Right lobe of liver (tissue), 6 donors: ENCODE measurements at places on chromosomes 6 and 20.
A peak's percentile ranks its signal among the peaks of the same experiment; 100 is the strongest.

DNA sequence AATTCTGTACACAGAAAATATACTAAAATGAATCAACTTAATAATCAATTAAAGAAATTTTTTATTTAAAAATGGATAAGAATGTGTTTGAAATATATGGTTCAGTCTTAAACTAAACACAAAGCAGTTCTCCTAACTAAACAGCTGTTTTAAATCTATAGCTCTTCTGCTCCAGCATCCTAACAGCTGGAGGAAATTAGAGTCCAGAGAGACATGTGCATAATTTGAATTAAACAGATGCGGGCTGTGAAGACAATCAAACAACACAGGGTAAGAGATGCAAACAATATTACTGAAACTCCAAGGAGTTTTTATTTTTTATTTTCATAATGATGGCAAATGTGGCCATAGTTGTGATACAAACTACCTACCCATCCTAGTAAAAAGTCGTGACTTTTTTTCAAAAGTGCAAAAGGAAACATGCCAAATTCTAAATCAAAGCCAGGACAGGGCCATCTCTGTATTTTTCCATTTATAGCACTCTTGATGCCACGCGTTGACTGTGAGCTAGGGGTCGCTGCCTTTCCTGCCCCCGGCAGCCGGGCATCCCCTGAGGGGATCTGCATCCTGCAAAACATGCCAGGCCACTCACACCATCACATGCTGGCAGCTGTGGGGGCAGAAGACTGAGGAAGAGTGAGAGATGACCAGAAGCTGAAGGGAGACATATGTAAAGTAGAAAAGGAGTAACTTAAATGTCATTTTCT lies 310.6 kb downstream of the PRKN start:
- no peak overlapping the region for H3K27ac ChIP-seq
- no peaks in the 10 kb centered on the region for H3K36me3 ChIP-seq
- H3K4me1 ChIP-seq, result no peaks in the 10 kb centered on the region
- no peak overlapping the region for H3K4me3 ChIP-seq
- DNase-seq, result no peak

GRCh38 chr6:105509506-105510331 lies 106.8 kb upstream of the PREP start:
- H3K36me3 ChIP-seq, result no peaks in the 10 kb centered on the region
- no peak overlapping the region for H3K27ac ChIP-seq
- DNase-seq, result no peak
- H3K4me3 ChIP-seq, result no peak overlapping the region
- H3K4me1 ChIP-seq, result no peaks in the 10 kb centered on the region
- no peaks in the 10 kb centered on the region for H3K27me3 ChIP-seq

GRCh38 chr6:132961122-132961521 lies 146.8 kb downstream of the RPS12 start:
- H3K27me3 ChIP-seq, result peaks cover 7% of the 10 kb centered on the region
- H3K4me3 ChIP-seq, result no peak overlapping the region
- no peak for DNase-seq
- no peaks in the 10 kb centered on the region for H3K36me3 ChIP-seq
- no peak overlapping the region for H3K27ac ChIP-seq
- H3K4me1 ChIP-seq, result no peaks in the 10 kb centered on the region

- no peak for DNase-seq
- no peak overlapping the region for H3K4me3 ChIP-seq
- H3K27me3 ChIP-seq, result no peaks in the 10 kb centered on the region
- H3K4me1 ChIP-seq, result peaks cover 3% of the 10 kb centered on the region
- peak overlapping the region; percentile 85 for H3K27ac ChIP-seq
These were observed 8.5 kb downstream of the STAU1 start for GRCh38 chr20:49179368-49180277.

DNA sequence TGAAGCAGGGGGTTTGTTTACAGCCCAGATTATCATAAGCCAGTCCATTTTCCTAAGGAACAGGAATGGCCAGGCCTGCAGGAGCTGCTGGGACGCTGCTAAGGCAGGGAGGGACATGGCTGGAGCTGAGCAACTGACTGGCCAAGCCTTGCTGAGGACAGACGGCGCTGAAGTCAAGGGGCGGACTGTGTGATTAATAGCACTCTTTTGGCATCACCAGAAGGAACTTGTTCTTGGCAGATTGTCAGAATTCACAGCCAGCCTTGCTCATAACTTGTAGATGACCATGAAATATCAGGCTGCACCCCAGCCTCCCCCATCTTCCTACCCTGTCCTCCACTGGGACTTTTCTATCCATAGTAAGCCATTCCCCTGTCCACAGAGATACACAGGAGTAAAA lies 218.8 kb upstream of the RNF24 start:
- H3K27ac ChIP-seq, result no peak overlapping the region
- no peak overlapping the region for H3K4me3 ChIP-seq
- H3K36me3 ChIP-seq, result no peaks in the 10 kb centered on the region
- H3K4me1 ChIP-seq, result no peaks in the 10 kb centered on the region
- no peak for DNase-seq

GRCh38 chr6:100342830-100343229 lies 121.9 kb downstream of the SIM1 start:
- H3K27ac ChIP-seq, result no peak overlapping the region
- H3K4me1 ChIP-seq, result no peaks in the 10 kb centered on the region
- H3K4me3 ChIP-seq, result no peak overlapping the region
- no peaks in the 10 kb centered on the region for H3K27me3 ChIP-seq
- DNase-seq, result no peak

- no peaks in the 10 kb centered on the region for H3K36me3 ChIP-seq
- no peaks in the 10 kb centered on the region for H3K4me1 ChIP-seq
- H3K27me3 ChIP-seq, result no peaks in the 10 kb centered on the region
- H3K4me3 ChIP-seq, result no peak overlapping the region
- H3K27ac ChIP-seq, result no peak overlapping the region
These were observed 70.7 kb downstream of the SOBP start for GRCh38 chr6:107560657-107561056.

- peak; percentile 73 for DNase-seq
- H3K36me3 ChIP-seq, result no peaks in the 10 kb centered on the region
- no peaks in the 10 kb centered on the region for H3K27me3 ChIP-seq
- no peak overlapping the region for H3K4me3 ChIP-seq
- H3K4me1 ChIP-seq, result no peaks in the 10 kb centered on the region
These were observed 625.4 kb downstream of the QKI start for GRCh38 chr6:164039954-164040375.

DNA sequence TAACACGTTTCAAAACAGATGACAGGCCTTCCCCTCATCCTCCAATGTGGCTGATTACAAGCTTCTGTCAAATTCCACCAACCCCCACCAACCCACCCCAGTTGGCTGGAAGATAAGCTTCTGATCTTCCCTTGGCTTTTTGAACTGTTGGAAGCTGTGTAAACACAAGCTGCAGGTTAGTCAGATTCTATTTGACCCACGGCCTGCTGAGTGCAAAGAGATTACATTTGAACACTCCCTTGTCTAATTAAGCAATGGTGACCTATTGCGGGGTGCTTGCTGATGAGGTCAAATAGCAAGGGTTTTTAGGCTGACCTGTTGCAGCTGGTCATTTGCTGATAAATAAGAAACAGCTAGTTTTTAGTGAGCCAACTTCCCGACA lies 379.7 kb downstream of the BMP2 start:
- H3K27me3 ChIP-seq, result no peaks in the 10 kb centered on the region
- peaks cover 15% of the 10 kb centered on the region for H3K4me1 ChIP-seq
- peak; percentile 46 for DNase-seq
- H3K36me3 ChIP-seq, result no peaks in the 10 kb centered on the region

DNA sequence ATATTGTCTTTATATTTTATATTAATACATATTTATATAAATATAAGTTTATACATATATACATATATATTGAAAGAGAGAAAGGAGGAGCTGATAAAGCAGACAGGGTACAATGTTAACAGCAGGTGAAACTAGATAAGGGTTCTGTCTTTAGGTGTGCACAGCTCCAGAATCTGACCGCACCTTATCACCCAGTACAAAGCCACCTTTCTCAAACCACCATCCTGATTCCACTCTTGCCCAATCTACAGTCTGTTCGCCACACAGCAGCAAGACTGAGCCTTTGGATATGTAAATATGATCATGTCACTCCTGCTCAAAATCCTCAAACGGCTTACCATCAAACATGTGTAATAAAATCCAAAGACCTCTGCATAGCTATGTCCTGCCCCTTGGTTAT lies 34.7 kb upstream of the ASCC3 start:
- no peak overlapping the region for H3K27ac ChIP-seq
- no peaks in the 10 kb centered on the region for H3K36me3 ChIP-seq
- H3K4me1 ChIP-seq, result no peaks in the 10 kb centered on the region
- no peak for DNase-seq
- H3K27me3 ChIP-seq, result no peaks in the 10 kb centered on the region

GRCh38 chr6:117947234-117947633 lies 40.2 kb downstream of the SLC35F1 start:
- H3K4me3 ChIP-seq, result no peak overlapping the region
- no peaks in the 10 kb centered on the region for H3K4me1 ChIP-seq
- H3K27me3 ChIP-seq, result no peaks in the 10 kb centered on the region
- no peak for DNase-seq

- no peak overlapping the region for H3K4me3 ChIP-seq
- no peak overlapping the region for H3K27ac ChIP-seq
- no peaks in the 10 kb centered on the region for H3K36me3 ChIP-seq
- H3K27me3 ChIP-seq, result no peaks in the 10 kb centered on the region
- no peaks in the 10 kb centered on the region for H3K4me1 ChIP-seq
These were observed 127.3 kb upstream of the MTHFD1L start for GRCh38 chr6:150738092-150738629.

DNA sequence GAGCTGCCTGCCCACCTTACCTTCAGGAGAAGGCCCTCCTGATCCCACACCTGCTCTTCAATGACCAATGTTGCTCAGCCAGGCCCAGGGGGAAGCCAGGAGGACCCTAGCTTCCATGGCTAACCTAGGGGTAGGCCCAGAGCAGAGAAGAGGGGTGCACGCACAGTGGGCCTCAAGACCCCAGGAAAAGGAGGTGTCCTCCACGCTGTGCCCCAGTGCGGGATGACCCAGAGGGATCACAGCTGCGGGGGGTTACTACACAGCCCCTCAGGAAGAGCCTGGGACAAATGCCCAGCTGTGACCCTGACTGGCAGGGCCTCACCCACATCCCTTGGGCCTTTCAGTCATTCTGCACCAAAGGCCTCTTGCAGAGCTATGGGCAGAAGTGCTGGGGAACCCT lies 31.6 kb upstream of the APMAP start:
- peak; percentile 34 for DNase-seq
- no peak overlapping the region for H3K4me3 ChIP-seq
- no peaks in the 10 kb centered on the region for H3K27me3 ChIP-seq
- H3K27ac ChIP-seq, result no peak overlapping the region

- H3K4me3 ChIP-seq, result no peak overlapping the region
- H3K36me3 ChIP-seq, result no peaks in the 10 kb centered on the region
- DNase-seq, result no peak
- H3K4me1 ChIP-seq, result no peaks in the 10 kb centered on the region
These were observed 224.9 kb upstream of the OPRM1 start for GRCh38 chr6:153814136-153814535.

DNA sequence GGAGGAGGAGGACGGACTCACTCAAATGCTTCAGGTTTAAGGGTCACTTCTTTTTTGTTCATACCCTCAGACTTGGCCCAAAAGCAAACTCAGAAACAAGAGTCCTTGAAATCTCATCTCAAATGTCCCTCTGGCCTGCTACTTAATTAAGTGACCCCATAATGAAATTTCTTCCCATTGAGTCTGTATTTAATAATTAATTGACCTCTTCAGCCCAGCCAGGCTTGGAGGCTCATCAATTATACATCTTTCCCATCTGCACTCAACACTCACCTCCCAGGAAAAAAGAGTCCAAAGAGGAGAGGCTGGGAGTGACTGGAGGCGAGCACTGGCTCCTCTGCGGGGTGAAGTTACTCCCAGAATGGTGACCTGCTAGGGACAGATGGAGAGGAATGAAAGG lies 90.5 kb upstream of the EYA2 start:
- H3K27me3 ChIP-seq, result no peaks in the 10 kb centered on the region
- no peaks in the 10 kb centered on the region for H3K36me3 ChIP-seq
- no peak overlapping the region for H3K4me3 ChIP-seq
- no peaks in the 10 kb centered on the region for H3K4me1 ChIP-seq
- DNase-seq, result no peak
- H3K27ac ChIP-seq, result no peak overlapping the region

- no peaks in the 10 kb centered on the region for H3K4me1 ChIP-seq
- DNase-seq, result no peak
- no peak overlapping the region for H3K4me3 ChIP-seq
- no peaks in the 10 kb centered on the region for H3K27me3 ChIP-seq
- no peaks in the 10 kb centered on the region for H3K36me3 ChIP-seq
These were observed 198.5 kb upstream of the HEY2 start for GRCh38 chr6:125550892-125551291.

- no peaks in the 10 kb centered on the region for H3K4me1 ChIP-seq
- no peak for DNase-seq
- no peak overlapping the region for H3K27ac ChIP-seq
- H3K27me3 ChIP-seq, result peaks cover 25% of the 10 kb centered on the region
- H3K36me3 ChIP-seq, result no peaks in the 10 kb centered on the region
- no peak overlapping the region for H3K4me3 ChIP-seq
These were observed 31.7 kb downstream of the IL20RA start for GRCh38 chr6:137013031-137013430.

DNA sequence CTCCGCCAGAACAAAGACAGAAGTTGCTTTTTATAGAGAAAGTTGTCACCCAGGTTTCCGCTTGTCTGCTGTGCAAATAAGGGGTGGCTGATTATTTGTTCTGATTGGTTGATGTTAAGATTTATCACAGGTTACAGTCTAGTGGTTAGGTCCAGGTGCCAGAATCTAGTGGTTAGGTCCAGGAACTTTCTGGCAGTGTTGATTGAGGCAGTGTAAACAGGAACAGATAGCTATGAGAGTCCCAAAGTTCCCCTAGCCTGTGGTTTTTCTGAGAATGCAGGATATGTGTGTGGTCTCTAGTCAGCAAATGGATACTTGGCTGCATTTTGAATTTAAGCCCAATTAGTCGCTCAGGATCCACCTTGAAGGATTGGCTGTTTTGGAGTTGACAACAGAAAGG lies 148.0 kb downstream of the TMEM200A start:
- H3K36me3 ChIP-seq, result no peaks in the 10 kb centered on the region
- no peak overlapping the region for H3K4me3 ChIP-seq
- no peak overlapping the region for H3K27ac ChIP-seq
- H3K4me1 ChIP-seq, result no peaks in the 10 kb centered on the region
- H3K27me3 ChIP-seq, result no peaks in the 10 kb centered on the region
- no peak for DNase-seq

- H3K4me1 ChIP-seq, result no peaks in the 10 kb centered on the region
- H3K4me3 ChIP-seq, result no peak overlapping the region
- no peak overlapping the region for H3K27ac ChIP-seq
- no peaks in the 10 kb centered on the region for H3K36me3 ChIP-seq
- DNase-seq, result no peak
These were observed 65.9 kb downstream of the PHF20 start for GRCh38 chr20:35837577-35838195.

DNA sequence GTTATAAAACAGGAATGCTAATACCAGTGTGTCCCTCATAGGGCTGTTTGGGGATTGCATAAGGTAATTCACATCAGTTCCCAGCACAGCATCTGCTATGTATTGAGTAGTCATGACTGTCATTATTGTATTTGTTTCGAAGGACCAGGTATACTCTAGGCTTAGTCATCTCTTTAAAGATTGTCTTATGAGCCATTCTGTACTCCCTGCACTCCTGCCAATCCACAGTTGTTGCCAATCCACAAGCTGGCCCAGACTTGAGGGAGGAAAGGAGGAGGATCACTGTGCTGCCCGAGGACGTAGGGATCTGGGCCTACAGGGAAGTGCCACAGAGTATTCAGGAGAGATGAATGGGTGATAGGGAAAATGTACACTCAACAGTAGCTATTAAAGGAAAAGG lies 113.0 kb upstream of the TIAM2 start:
- H3K27ac ChIP-seq, result no peak overlapping the region
- no peaks in the 10 kb centered on the region for H3K27me3 ChIP-seq
- DNase-seq, result no peak
- no peaks in the 10 kb centered on the region for H3K4me1 ChIP-seq
